Naive thymus-derived CD4-positive, alpha-beta T cell (primary cell): ENCODE measurements at places on chromosomes 1 and 21. TPM values are rescaled to one million over a fixed set of nuclear protein-coding genes. Genes with fewer than 3 reads are reported as not detected.

The PCSK9 gene
- total RNA-seq, result not detected

The TMEM82 gene
- not detected for total RNA-seq

- no peaks in the 10 kb centered on the region for H3K27me3 ChIP-seq
- H3K27ac ChIP-seq, result no peak overlapping the region
- no peaks in the 10 kb centered on the region for H3K4me1 ChIP-seq
- peaks cover 4% of the 10 kb centered on the region for H3K36me3 ChIP-seq
Observed at GRCh38 chr1:247452447-247453039, 5.4 kb downstream of the OR2B11 start.

DNA sequence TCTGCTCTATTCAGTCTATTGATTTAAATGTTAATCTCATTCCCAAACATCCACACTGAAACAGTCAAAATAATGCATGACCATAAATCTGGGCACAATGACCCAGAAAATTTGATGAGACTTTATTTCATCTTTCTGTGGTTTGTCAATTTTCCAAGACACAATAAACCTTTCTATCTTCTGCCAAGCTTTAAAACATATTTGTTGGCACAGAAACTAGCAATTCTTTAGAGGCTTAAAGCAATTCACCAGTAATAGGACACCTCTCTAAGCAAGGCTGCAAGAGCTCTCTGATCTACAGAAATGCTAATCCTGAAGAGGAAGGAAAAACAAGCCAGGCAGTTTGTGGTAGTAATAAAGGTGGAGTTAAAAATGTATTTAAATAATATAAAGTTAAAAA lies 113.7 kb downstream of the FCRL5 start:
- no peak overlapping the region for H3K4me3 ChIP-seq
- H3K4me1 ChIP-seq, result no peaks in the 10 kb centered on the region
- no peak for DNase-seq
- no peak overlapping the region for H3K27ac ChIP-seq
- H3K36me3 ChIP-seq, result no peaks in the 10 kb centered on the region

DNA sequence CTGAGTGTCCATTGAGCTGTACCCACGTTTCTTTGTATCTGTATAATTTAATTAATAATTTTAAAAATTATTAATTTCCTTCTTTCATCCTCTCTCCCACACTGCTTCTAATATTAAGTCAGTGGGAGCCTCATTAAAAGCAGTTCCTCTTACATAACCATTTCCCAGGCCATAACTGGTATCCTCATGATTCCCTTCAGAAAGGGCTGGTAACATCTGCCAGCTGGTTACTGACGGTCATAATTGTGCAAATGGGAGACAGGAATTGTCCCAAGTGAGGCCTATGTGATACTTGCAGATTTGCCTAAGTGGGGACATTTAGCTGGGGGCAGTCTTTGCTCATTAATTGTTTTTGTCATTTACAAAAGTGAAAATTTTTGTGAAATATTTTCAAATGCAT lies 69.0 kb upstream of the SPAG17 start:
- H3K4me1 ChIP-seq, result no peaks in the 10 kb centered on the region
- H3K27me3 ChIP-seq, result no peaks in the 10 kb centered on the region
- H3K4me3 ChIP-seq, result no peak overlapping the region
- no peak overlapping the region for H3K27ac ChIP-seq

- peaks cover 21% of the 10 kb centered on the region for H3K4me1 ChIP-seq
- peak; percentile 89 for DNase-seq
- peak within 1 kb of the TSS; percentile 68 for H3K4me3 ChIP-seq
- peak within 1 kb of the TSS; percentile 42 for H3K27ac ChIP-seq
- H3K27me3 ChIP-seq, result no peaks in the 10 kb centered on the region
- H3K36me3 ChIP-seq, result no peaks in the 10 kb centered on the region
Observed at GRCh38 chr1:109113590-109114341, at the start of gene ELAPOR1. ELAPOR1 (plus strand) TSS chr1:109114115; CDS start chr1:109114184, 69 bp downstream.

DNA sequence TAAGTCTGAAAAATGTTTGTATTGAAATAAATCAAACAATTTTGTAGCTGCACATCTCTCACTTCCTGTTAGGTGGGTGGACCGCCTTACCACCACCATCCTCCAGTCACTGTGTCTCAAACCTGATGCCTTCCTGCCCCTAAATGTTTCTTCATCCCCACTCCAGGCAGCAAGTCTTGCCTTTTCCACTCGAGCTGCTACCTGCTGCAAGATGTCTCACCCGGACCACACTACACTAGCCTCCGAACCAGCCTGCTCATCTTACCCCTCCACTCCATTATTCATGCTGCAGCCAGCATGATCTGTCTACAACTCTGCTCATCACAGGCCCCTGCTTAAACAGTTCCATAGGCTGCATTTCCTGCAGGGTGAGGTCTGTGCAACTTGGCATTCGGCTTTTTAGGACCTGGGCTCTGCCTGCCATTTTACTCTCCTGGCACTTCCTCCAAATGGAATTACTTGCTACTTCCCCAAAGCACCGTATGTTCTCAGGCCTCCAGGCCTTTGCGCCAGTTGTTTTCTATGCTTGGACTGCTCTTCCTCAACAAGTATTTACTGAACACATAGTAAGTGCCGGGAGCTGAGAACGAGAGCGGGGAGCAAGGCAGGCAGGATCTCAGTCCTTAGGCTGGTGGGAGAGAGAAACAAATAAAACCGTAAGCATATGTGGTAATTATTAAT lies 5.2 kb upstream of the SF3A3 start:
- no peak for DNase-seq
- H3K27me3 ChIP-seq, result no peaks in the 10 kb centered on the region
- H3K4me3 ChIP-seq, result peak overlapping the region; percentile 34
- no peaks in the 10 kb centered on the region for H3K36me3 ChIP-seq

The RGS18 gene
- total RNA-seq, result 22.3 TPM

DNA sequence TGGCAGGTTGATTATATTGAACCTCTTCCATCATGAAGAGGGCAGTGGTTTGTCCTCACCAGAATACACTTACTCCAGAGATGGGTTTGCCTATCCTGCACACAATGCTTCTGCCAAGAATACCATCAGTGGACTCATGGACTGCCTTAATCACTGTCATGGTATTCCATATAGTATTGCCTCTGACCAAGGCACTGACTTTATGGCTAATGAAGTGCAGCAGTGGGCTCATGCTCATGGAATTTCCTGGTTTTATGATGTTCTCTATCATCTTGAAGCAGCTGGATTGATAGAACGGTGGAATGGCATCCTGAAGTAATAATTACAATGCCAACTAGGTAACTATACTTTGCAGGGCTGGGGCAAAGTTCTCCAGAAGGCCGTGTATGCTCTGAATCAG lies 16.6 kb upstream of the GBP6 start:
- DNase-seq, result no peak
- no peaks in the 10 kb centered on the region for H3K36me3 ChIP-seq
- H3K4me3 ChIP-seq, result no peak overlapping the region
- no peaks in the 10 kb centered on the region for H3K27me3 ChIP-seq

DNA sequence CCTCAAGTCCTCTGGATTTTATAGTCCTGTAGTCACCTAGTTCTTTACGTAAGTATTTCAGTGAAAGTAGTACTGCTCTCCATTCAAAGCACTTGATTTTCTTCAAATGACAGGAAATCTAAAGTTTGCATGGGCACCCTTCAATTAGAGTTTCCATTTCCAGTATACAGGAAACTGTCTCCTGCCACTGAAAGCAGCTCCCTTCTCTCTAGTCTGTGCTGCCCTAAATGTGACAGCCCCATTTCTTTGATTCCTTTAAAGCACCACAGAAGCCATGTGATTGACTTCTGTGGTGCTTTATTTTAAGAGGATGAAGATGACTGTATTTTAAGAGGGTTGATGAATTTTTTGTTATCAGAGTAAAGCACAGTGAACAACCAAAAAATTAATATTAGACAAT lies 226.1 kb downstream of the DNAH14 start:
- no peak for DNase-seq
- no peak overlapping the region for H3K27ac ChIP-seq
- no peaks in the 10 kb centered on the region for H3K27me3 ChIP-seq
- no peak overlapping the region for H3K4me3 ChIP-seq
- no peaks in the 10 kb centered on the region for H3K4me1 ChIP-seq

The NES gene
- total RNA-seq, result not detected

- no peaks in the 10 kb centered on the region for H3K4me1 ChIP-seq
- H3K36me3 ChIP-seq, result no peaks in the 10 kb centered on the region
- no peak overlapping the region for H3K27ac ChIP-seq
- DNase-seq, result no peak
Observed at GRCh38 chr1:65149351-65150107, 1.5 kb downstream of the AK4 start.

The NPHS2 gene
- not detected for total RNA-seq
